GM23338 (cell line): ENCODE measurements at places on chromosomes 13 and 19. TPM values are rescaled to one million over a fixed set of nuclear protein-coding genes. Genes with fewer than 3 reads are reported as not detected.

Gene KLK15
- total RNA-seq = not detected in 2 replicates

Gene LGALS4
- total RNA-seq = 0.87 TPM in 1 of 2 replicates, not detected in the other

Gene GJB2
- total RNA-seq = not detected in 2 replicates

Gene C1QTNF9
- not detected in 2 replicates for total RNA-seq

Gene LYL1
- total RNA-seq = 0.47 and 2.2 TPM in 2 replicates

Gene PNMA8B
- 1.6 and 1.7 TPM in 2 replicates for total RNA-seq

Gene OR7E24
- not detected in 2 replicates for total RNA-seq

Gene PSG6
- not detected in 2 replicates for total RNA-seq

Gene ZNF816
- total RNA-seq = 9.5 and 17.0 TPM in 2 replicates

Gene NDUFA3
- 27.6 and 28.4 TPM in 2 replicates for total RNA-seq

Gene POLRMT
- 120 and 148 TPM in 2 replicates for total RNA-seq

Gene ZNF773
- 3.8 and 12.9 TPM in 2 replicates for total RNA-seq

Gene GARRE1
- 16.0 and 19.4 TPM in 2 replicates for total RNA-seq

Gene ZFR2
- total RNA-seq = 13.5 and 15.8 TPM in 2 replicates

Gene KIRREL2
- total RNA-seq = 9.9 and 13.1 TPM in 2 replicates

DNA sequence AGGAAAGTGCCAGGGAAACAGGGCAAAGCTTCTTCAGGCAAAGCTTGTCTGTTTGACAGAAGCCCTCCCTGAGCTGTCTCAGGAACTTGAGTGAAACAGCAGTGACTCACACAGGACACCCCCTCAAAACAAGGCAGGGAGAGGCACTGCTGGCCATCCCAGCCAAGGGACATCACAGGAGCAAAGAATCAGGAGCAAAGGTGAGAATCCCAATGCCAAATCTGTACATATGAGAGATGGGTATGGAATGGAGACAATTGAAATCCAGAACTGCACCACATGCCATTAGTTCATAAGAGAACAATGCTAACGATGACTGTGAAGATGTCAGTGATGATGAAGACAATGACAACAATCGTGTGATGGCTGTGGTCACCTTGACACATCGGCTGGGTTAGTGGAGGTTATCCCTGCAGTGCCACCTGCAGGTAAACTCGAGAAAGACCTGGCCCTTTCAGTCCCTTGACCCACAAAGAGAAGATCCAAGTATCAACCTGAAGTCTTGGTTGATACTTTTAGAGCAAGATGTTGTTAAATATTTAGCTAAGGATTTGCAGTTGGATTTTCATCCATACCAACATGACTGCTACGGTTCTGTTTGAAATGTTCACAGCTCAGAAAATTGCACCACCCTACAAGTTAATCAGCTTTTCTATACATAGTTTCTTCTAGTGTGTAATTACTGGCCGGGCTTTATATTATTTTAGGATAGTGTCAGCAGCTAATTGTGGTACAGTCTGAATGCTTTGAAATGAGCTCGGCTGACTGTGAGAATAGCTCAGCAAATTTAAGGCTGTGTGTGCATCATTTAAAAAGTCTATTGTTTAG, 42.0 kb upstream of the IPO5 start:
- DNase-seq = peak; percentile 69
- H3K27ac ChIP-seq = no peak overlapping the region
- H3K4me1 ChIP-seq = no peaks in the 10 kb centered on the region
- no peak overlapping the region for H3K4me3 ChIP-seq
- H3K36me3 ChIP-seq = no peaks in the 10 kb centered on the region

DNA sequence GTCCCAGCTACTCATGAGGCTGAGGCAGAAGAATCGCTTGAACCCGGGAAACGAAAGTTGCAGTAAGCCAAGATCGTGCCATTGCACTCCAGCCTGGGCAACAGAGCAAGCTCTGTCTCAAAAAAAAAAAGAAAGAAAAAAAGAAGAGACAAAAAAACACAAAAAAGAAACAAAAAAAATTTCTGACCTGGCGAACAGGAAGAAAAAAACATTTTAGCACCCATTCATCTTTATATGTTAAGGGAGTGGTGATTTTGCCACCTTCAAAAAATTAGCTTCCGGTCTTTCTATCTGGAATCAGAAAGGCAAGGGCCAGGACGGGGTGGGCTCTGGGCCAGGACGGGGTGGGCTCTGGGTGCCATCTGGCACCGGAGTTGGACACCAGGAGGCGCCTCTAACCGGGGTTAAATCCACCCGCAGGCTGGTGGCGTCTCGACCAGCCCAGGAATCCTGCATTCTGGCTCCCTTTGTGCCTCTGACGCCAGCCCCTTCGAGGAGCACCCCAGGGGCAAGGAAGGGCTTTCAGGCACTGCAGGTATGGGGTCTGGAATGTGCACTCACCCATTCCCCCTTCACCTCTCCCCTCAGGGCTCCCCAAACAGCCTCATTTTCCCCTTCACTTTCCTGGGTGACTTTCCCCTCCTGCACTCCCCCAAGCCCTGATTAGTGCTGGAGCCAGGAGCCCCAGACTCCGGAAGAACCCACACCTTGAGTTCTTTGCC, 10.4 kb upstream of the ZSWIM4 start:
- peak overlapping the region; percentile 45; the same call in 1 of the 2 replicates for H3K27ac ChIP-seq
- H3K36me3 ChIP-seq = no peaks in the 10 kb centered on the region
- peak; percentile 90 for DNase-seq
- H3K27me3 ChIP-seq = no peaks in the 10 kb centered on the region

- H3K27ac ChIP-seq = no peak overlapping the region
- H3K36me3 ChIP-seq = no peaks in the 10 kb centered on the region
- DNase-seq = no peak
- H3K4me1 ChIP-seq = peaks cover 7% of the 10 kb centered on the region; the same call in 1 of the 2 replicates
- no peak overlapping the region for H3K4me3 ChIP-seq
Measured at GRCh38 chr13:90793261-90793820, 554.1 kb upstream of the MIR17HG start.

- no peaks in the 10 kb centered on the region for H3K4me1 ChIP-seq
- no peaks in the 10 kb centered on the region for H3K27me3 ChIP-seq
- no peaks in the 10 kb centered on the region for H3K36me3 ChIP-seq
- H3K27ac ChIP-seq = no peak overlapping the region
Measured at GRCh38 chr13:38223089-38223488, 126.6 kb upstream of the UFM1 start.

GRCh38 chr13:33927315-33927714, 109.4 kb downstream of the RFC3 start:
- no peaks in the 10 kb centered on the region for H3K4me1 ChIP-seq
- H3K27ac ChIP-seq = no peak overlapping the region
- H3K4me3 ChIP-seq = no peak overlapping the region
- DNase-seq = no peak

- no peaks in the 10 kb centered on the region for H3K4me1 ChIP-seq
- DNase-seq = no peak
- no peak overlapping the region for H3K4me3 ChIP-seq
- no peaks in the 10 kb centered on the region for H3K36me3 ChIP-seq
Measured at GRCh38 chr19:31595521-31595920, 246.3 kb upstream of the TSHZ3 start.

DNA sequence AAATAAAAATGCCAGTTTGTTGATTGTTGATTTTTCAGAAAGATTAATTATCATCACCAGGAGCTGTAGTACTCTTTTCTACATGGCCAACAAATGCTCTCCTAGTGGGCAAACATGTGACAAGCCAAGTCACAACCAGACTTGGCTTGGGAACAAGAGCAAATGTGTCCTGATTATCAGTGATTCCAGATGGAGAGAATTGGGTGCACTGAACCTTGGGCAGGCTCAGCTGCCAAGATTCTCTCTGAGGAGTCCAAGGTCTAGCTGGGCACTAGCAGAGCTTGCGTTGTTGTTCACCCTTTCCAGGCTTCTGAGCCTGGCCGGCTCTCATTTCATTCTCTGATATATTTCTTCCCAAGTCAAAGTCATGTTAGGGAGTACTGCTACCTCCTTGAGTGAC, 27.3 kb upstream of the GPI start:
- no peak overlapping the region for H3K27ac ChIP-seq
- H3K4me1 ChIP-seq = no peaks in the 10 kb centered on the region
- H3K27me3 ChIP-seq = no peaks in the 10 kb centered on the region

- H3K27ac ChIP-seq = peak overlapping the region; percentile 28; the same call in 1 of the 2 replicates
- H3K4me1 ChIP-seq = peaks cover 30% of the 10 kb centered on the region
- DNase-seq = no peak
- H3K27me3 ChIP-seq = no peaks in the 10 kb centered on the region
- peaks cover 7% of the 10 kb centered on the region for H3K36me3 ChIP-seq
Measured at GRCh38 chr13:21149568-21149967, 26.8 kb downstream of the SKA3 start.

- no peaks in the 10 kb centered on the region for H3K27me3 ChIP-seq
- DNase-seq = no peak
- no peak overlapping the region for H3K27ac ChIP-seq
- no peak overlapping the region for H3K4me3 ChIP-seq
Measured at GRCh38 chr19:41409288-41409687, 11.7 kb downstream of the BCKDHA start.

- DNase-seq = no peak
- H3K4me3 ChIP-seq = no peak overlapping the region
- no peaks in the 10 kb centered on the region for H3K27me3 ChIP-seq
- peaks cover 25% of the 10 kb centered on the region for H3K4me1 ChIP-seq
Measured at GRCh38 chr13:28047757-28048388, 52.5 kb downstream of the FLT3 start.

DNA sequence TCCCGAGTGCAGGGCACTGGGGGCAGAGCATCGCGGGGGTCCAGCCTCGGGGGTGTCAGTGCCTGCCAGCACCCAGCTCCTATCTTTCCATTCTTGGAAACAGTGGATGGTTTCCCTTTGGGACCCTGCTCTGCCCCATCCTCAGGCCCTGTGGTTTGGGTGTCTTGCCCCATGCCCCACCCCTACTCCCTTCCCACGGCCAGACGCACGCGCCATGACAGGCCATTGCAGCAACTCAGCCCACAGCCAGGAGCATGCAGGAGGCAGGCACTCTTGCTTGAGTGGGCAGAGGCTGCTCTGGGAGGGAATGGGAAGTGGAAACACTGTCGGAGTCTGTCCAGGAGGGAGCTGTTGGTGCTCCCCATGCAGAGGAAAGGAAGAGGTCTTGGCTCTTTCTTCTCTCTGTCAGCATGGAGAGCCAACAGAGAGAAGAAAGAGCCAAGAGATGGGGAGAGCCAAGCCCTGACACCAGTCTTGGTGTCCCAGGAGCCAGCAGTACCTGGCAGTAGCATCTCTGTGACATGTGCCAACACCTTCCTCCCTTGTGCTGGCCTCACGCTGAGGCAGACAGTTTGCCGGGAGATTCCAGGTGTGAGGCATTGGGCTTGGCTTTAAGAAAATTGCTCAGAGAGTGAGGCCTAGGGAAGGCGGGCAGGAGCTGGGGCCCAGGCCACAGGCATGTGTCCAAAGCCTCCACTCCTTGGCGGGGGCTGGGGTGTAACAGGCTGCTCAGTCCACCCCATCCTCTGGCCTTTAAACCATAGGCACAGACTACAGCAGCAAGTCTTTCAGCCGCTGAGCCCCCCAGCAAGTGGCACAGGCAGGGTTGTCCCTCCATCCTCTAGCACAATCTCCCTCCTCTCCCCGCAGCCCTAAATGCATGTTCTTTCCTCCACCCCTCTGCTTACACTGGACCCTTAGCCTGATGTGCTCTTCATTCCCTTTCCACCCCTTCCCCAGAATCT, 86.7 kb upstream of the UQCRFS1 start:
- H3K36me3 ChIP-seq = no peaks in the 10 kb centered on the region
- no peak overlapping the region for H3K27ac ChIP-seq
- no peaks in the 10 kb centered on the region for H3K4me1 ChIP-seq
- H3K27me3 ChIP-seq = no peaks in the 10 kb centered on the region

DNA sequence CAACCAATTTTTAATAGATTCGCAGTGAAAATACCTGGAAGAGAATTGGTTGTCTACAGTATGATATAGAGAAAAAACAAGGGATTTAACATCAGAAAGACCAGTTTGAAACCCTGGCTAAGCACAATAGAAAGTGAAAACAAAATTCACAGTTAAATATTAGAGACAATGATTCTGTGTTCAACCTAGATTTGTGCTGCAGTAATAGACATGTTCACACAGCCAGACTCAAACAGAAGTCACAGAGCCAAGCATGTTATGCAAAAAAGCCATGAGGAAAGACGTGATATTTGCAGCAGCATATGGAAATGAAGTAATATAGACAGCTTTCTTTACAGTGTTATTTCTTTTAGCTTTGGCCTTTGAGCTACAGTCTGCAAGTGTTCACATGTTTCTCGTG, 48.1 kb downstream of the SCEL start:
- no peaks in the 10 kb centered on the region for H3K4me1 ChIP-seq
- H3K27me3 ChIP-seq = no peaks in the 10 kb centered on the region
- no peak overlapping the region for H3K27ac ChIP-seq
- H3K36me3 ChIP-seq = no peaks in the 10 kb centered on the region

GRCh38 chr13:99548448-99548847, 47.2 kb downstream of the TM9SF2 start:
- no peak overlapping the region for H3K4me3 ChIP-seq
- no peak overlapping the region for H3K27ac ChIP-seq
- no peak for DNase-seq
- no peaks in the 10 kb centered on the region for H3K27me3 ChIP-seq
- peaks cover 12% of the 10 kb centered on the region; the same call in 1 of the 2 replicates for H3K36me3 ChIP-seq

DNA sequence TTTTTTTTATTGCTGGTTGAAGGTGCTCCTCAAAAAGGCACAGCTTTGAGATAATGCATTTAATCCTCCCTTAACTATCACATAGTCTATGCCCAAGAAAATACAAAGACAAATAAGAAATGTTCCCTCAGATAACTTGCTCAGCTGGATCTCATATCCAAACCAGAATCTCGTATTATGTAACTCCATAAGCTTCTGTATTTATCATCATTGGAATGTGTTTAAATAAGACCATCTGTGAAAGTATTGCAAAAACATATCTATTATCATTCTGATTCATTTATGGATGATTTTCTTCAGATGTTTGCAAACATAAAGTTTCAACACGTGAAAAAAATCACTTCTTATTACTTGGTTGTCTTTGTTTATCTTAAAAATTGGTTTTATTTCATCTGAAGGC, 190.9 kb downstream of the IRS2 start:
- no peak overlapping the region for H3K4me3 ChIP-seq
- no peak for DNase-seq
- H3K27ac ChIP-seq = no peak overlapping the region
- H3K4me1 ChIP-seq = no peaks in the 10 kb centered on the region

DNA sequence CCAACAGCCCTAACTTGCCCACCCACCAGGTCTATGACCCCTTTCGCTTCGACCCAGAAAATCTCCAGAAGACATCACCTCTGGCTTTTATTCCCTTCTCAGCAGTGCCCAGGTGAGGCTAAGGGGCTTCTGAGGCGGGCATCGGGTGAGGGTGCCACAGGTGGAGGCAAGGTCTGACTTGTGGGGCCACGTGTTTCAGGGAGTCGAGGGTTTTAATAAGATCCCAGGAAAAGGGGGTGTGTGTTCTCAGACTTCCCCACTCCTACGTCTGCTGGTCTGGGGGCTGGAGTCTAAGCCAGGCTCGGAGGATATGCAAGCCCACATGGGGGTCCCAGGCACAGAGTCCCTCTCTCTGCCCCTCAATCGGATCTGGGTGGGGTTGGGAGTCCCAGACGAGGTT, 30.9 kb upstream of the CYP4F8 start:
- DNase-seq = no peak
- H3K27me3 ChIP-seq = no peaks in the 10 kb centered on the region
- H3K27ac ChIP-seq = no peak overlapping the region
- H3K4me1 ChIP-seq = no peaks in the 10 kb centered on the region

DNA sequence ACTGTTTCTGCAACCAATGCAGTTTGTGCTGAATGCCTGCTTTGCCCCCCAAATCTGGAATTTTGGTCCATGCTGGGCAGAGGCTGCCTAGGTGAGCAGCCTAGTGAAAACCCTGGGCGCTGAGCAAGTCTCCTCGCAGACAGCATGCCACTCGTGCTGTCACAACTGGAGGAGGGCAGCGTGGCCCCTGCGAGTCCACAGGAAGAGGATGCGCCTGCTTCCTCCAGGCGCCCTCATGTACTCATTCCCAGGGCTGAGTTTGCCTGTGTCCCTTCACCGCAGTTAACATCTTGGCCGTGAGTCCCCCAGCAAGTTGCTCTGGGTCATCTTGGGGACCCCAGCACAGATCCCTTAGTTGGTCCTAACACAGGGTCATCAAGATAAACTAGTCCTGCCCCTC, 26.2 kb upstream of the TMEM160 start:
- no peak overlapping the region for H3K27ac ChIP-seq
- no peak overlapping the region for H3K4me3 ChIP-seq
- peaks cover 8% of the 10 kb centered on the region; the same call in 1 of the 2 replicates for H3K36me3 ChIP-seq
- H3K27me3 ChIP-seq = no peaks in the 10 kb centered on the region
- H3K4me1 ChIP-seq = no peaks in the 10 kb centered on the region
